ENCODE measurements at places on chromosomes 5 and 9. TPM values are rescaled to one million over a fixed set of nuclear protein-coding genes. Genes with fewer than 3 reads are reported as not detected.

GRCh38 chr5:83022334-83022733 is 54.9 kb downstream of the TMEM167A start:
- DNase-seq, result no peak

- no peak for DNase-seq
These were observed 21.5 kb upstream of the ZBTB34 start for GRCh38 chr9:126838895-126839294.

CD74 gene
- total RNA-seq, result 0.17 TPM

QRFP gene
- not detected for total RNA-seq

DNA sequence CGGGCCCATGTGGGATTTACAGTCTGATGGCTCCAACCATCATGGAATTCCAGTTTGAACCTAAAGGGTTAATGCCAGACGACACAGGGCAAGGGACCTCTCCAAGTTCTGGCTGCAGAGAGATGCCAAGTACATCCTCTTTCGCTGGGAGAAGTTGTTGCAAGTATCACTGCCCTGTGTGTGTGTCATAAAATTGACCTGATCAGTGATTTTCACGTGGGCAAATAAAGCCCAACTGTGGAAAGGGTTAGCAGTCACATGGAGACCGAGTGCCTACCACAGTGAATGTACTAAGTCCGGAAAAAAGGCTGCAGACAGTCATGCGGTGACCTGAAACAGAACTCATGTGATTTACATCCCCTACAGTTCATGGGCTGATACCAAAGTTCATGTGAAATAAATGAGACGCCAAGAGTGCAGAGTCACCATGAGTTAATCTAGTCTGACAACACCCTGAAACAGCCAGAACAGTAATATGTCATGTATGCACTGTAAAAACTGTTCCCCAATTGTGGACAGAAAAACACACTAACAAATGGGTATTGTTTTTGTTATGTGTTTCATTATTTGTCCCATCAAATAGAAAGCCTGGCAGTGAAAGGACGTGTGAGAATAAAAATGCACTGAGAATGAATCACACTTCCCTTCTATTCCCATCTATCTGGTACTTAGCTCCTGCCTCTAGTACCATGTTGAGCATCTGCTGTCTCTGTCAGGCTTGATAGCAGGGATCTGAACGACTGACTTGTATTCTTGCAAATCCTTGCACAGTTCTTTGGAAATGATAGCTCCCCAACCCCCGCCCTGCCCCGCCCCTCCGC is 115.7 kb downstream of the SUSD1 start:
- DNase-seq, result peak; percentile 90

SCGB3A1 gene
- total RNA-seq, result not detected

DNA sequence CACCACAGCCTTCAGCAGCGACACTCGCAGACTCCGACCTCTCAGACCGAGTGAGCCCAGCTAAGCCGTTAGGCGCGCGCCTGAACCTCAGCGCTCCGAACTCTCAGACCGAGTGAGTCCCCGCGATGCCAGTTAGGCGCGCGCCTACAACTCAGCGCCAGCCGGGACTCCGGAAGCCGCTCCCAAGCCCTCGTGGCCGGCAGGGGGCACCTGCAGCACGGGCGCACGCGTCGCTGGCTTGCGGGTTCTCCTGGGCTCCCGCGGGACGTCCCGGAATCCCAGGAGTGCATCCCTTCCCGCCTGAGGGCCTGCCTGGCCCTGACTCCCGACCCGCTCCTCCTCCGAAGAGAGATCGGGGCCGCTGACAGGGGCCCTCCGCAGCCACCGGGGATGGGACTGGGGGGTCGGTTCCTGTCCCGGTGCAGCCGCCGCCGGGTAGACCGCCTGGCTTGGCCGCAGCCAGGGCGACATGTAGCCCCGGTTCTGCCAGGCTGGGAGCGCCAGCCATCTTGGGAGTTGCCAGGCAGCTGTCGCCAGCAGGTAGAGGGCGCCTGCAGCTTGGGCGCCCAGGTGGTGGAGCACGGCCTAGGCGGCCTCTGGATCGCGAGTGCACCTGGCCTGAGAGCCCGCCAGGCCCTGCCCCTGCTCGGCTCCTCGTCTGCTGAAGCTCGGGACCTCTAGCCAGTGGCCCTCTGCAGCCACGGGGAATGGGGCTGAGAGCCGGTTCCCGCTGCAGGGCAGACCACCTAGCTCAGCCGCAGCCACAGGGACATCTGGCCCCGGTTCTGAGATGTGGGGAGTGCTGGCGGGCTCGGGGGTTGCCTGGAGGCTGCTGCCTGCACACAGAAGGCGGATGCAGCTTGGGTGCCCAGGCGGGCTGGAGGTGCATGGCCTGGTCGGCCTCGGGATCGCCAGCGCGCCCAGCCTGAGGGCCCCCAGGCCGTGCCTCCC is at the start of gene ANKRD18A:
Gene ANKRD18A (minus strand): TSS at position 114 of the 951 bp plus-strand sequence. CDS start 311 bp downstream, outside the sequence.
- DNase-seq, result no peak

GRCh38 chr5:65482296-65482735 is 596 bp upstream of the ADAMTS6 start:
- DNase-seq, result peak; percentile 43
